ENCODE measurements at places on chromosomes 2 and 18.

DNA sequence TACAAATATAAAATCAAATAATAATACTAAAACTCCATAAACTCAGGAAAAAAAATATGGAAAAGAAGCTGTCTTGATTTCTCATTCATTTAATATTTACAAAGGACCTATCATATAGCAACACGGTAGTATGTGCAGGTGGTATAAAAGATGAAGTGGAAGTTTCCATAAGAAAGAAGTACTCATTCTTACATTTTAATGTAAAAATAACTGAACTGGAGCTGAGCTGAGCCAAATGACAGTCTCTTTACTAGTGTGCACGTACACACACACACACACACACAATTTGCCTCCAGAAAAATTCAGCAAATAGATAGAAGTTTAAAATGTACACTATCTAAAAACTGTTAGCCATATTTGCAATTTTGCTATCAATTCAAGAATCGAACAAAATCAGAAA lies 54.1 kb downstream of the ASXL2 start:
- no peak for DNase-seq

GRCh38 chr2:16318474-16319195 lies 347.0 kb downstream of the CYRIA start:
- no peak for DNase-seq

DNA sequence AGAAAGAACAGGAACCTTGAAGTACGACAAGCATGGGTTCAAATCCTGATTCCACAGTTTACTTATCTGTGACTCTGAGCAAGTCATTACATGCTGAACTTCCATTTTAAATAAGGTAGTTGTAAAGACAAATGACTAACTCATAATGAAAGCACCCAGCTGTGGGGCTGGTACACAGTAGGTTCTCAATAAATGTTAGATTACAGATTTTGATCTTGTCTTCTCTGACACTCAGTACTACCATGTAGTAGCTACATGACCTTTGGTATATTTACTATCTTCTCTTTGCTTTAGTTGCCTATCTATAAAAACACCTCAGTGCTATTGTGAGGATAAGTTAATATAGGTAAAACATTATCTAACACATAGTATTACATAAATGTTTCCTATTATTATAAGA lies 3.2 kb downstream of the TRAK2 start:
- no peak for DNase-seq

DNA sequence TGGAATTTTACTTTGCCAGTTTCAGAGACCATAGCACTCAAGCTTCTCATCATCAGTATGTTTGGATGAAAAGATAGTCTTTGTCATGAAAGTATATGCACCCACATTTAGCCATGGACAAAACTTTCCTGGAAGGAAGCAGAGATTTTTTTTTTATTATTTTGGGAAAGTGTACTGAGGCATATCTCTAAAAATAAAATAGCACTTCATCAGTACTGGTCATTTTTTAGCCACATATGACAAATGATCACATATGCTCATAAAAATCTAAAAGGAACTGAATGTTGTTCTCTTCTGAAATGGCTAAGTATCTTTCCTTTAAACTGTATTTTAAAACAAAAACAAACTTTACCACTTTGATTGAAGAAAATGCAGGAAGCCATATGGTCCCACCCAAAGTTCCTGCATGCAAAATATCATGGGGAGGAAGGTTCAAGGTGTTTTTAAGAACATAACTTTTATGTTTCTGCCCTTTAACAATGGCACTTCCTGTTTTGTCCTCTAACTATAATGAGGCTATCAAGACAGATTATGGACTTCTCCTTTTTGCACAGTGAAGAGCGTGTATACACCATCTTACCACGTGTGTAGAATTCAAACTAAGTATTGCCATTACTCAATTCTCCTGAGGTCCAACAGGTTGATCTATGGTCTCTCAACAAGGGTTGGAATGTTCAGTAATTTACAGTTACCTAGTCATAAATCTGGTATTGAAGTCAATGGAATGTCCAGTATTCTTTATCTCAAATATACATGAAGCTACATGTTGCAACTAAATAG lies 77.1 kb upstream of the SLC39A10 start:
- no peak for DNase-seq

- no peak for DNase-seq
These were observed 99.9 kb downstream of the RBBP8 start for GRCh38 chr18:23033056-23033455.

- no peak for DNase-seq
These were observed 34.4 kb downstream of the FLACC1 start for GRCh38 chr2:201322772-201323171.

GRCh38 chr2:71655498-71655897 lies 202.1 kb downstream of the DYSF start:
- DNase-seq: no peak
